ENCODE measurements at places on chromosomes 7 and 10.
A peak's percentile ranks its signal among the peaks of the same experiment; 100 is the strongest.

DNA sequence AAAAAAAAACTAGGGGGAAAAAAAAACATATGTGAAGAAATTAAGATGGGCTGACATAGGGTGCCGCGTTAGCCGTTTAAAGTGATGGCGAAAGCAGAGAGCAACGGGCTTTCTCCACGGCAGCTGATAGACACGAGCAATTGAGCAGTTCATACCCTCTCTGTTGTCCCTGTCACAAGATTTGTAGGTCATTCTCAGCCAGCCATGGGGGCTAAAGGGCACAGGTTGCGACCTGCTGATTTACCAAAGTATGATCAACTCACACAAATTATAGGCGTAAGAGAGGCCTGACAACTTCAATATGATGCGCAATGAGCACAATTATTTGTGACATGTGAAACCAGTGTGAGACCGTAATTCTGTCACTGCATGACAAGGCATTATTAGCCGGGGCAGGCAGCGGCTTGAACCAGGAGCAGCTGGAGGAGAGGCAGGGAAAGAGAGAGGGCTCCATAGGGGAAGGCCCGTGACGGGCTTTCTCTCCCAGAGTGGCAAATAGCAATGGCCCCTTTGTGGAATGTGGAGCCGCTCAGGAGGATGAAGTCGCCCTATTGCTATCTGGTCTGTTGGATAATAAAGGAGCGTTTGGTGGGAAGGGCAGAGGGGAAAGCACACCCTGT is 195.1 kb upstream of the HABP2 start:
- DNase-seq, result no peak

DNA sequence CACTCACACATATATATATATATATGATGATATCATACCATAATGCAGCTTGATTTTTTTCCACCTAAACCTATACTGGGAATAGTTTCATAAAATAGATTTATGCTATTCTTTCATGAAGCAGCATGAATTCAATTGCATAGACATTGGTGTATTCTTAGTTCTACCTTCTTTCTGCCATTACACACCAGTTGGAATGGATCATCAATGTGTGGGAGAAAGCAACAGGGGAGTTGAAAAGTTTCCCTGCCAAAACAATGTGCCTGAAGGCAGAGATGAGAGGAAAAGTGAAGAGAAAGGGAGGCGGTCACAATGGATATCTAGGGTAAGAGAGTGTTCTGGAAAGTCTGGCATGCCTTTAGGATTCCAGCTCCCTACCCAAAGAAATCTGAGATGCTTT is 25.2 kb upstream of the ACSL5 start:
- DNase-seq, result no peak

DNA sequence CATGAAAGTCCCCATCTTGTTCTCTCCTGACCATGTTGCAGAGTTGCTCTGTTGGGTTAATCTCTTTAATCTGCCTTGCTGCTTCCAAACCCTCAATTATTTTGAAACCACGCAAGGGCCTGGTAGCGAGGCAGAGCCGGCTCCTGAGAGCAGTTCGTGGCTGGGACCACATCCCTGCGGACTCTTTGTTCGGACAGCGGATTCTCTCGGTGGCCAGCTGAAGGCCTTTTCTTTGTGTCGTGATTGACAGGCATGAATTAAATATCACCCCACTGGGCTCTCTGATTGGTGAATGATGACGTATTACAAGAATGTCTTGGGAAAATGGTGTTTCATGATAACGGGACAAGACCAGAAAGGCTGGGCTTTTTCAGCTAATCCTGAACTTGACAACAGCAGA is 66.9 kb upstream of the ARHGAP21 start:
- DNase-seq, result peak; percentile 36

- no peak for DNase-seq
Measured at GRCh38 chr7:344608-344994, 54.6 kb downstream of the FOXL3 start.

DNA sequence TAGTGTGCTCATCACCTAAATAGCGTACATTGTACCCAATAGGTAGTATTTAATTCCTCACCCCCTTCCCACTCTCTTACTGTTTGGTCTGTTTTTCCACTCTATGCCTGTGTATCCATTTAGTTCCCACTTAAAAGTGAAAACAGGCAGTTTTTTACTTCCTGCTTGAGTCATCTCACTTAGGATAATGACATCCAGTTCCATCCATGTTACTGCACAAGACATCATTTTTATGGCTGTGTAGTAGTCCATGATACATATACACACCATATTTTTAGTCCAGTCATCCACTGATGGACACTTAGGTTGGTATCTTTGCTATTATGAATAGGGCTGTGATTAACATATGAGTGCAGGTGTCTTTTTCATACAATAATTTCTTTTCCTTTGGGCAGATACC is 10.1 kb downstream of the STK17A start:
- DNase-seq, result no peak

GRCh38 chr7:127447326-127447945 is 54.9 kb upstream of the ZNF800 start:
- peak; percentile 78 for DNase-seq

GRCh38 chr7:7352845-7353244 is 170.5 kb downstream of the C1GALT1 start:
- DNase-seq, result no peak

DNA sequence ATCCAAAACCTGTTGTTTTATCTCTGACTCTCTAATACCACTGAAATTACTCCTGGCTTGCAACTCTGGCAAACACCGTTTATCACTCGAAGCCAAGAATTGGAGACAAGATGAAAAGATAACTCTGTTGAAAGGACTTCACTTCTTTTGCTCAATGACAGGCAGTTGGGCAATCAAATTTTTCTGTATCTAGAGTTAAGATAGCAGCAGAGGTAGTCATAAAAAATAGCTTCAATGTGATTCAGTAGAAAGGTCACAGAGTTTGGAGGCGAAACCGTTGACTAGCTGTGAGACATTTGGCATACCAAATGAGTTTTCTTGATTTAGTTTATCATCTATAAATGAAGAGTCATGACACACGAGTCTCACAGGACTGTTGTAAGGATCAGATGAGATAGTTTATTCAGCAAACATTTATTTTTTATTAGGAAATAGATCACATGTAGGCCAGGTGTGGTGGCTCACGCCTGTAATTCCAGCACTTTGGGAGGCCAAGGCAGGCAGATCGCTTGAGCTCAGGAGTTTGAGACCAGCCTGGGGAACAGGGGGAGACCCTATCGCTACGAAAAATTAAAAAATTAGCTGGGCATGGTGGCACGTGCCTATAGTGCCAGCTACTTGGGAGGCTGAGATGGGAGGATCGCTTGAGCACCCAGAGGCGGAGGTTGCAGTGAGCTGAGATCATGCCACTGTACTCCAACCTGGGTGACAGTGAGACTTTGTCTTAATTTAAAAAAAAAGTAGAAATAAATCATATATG is 23.6 kb downstream of the AKR1B1 start:
- DNase-seq, result no peak

DNA sequence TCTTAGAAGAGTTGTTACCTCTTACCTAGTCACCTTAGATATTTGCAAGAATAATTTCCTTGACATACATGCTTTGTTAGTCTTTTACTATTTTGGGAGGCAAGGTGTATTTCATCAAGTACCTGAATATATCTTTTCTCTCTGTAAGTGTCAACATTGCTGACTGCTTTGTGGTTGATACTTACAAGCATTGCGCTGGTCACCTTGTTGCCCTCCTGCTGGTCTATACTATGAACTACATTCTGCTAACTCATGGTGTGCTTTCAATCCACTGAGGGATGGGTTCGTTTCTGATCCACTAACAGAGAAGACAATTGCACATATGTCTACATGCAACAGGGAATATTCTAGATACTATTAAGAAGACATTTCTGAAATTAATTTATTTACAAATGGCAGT is 837.8 kb upstream of the COBL start:
- no peak for DNase-seq

- no peak for DNase-seq
Measured at GRCh38 chr7:130048906-130049305, 2.3 kb downstream of the ZC3HC1 start.

DNA sequence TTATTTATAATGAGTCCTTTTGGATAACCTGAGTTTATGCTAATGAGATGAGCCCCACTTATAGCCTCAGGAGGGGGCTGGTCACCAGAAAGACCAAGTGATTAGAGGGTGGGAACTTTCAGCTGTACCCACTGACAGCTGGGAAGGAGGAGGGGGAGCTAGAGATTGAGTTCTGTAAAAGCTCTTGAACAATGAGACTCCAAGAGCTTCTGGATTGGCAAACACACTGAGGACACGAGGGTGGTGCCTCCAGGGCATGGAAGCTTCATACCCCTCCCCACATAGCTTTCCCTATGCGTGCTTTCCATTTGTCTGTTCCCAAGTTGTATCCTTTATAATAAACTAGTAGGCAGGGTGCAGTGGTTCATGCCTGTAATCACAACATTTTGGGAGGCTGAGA is 20.3 kb downstream of the MRPS24 start:
- no peak for DNase-seq

DNA sequence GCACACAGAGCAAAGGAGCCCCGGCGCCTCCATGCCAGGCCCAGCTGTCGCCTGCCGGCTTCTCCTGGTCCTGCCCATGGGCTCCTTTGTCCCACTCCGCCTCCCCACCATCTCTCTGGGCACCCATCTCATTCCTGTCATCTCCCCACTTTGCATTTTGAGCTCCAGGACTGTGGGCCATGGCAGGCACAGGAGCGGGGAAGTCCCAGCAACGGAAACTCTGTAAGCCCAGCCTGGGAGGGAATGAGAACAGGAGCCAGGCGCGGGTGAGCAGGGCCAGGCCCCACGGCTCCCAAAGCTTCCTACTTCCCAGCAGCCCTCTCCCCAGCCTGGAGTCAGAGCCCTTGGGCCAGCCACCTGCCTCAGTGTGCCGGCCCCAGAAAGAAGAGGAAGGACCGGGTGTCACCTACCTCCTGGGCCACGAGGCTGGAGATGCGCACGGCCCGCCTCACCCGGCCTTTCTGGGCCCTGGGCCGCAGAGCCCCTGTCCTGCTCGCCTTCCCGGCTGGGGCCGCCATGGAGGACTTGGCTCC is 23.1 kb downstream of the KCNH2 start:
- no peak for DNase-seq
